NCI-H748 treated with DMSO at 0.1 percent for 48 hours (cell line): ENCODE measurements at places on chromosomes 2 and 18.
A peak's percentile ranks its signal among the peaks of the same experiment; 100 is the strongest.

DNA sequence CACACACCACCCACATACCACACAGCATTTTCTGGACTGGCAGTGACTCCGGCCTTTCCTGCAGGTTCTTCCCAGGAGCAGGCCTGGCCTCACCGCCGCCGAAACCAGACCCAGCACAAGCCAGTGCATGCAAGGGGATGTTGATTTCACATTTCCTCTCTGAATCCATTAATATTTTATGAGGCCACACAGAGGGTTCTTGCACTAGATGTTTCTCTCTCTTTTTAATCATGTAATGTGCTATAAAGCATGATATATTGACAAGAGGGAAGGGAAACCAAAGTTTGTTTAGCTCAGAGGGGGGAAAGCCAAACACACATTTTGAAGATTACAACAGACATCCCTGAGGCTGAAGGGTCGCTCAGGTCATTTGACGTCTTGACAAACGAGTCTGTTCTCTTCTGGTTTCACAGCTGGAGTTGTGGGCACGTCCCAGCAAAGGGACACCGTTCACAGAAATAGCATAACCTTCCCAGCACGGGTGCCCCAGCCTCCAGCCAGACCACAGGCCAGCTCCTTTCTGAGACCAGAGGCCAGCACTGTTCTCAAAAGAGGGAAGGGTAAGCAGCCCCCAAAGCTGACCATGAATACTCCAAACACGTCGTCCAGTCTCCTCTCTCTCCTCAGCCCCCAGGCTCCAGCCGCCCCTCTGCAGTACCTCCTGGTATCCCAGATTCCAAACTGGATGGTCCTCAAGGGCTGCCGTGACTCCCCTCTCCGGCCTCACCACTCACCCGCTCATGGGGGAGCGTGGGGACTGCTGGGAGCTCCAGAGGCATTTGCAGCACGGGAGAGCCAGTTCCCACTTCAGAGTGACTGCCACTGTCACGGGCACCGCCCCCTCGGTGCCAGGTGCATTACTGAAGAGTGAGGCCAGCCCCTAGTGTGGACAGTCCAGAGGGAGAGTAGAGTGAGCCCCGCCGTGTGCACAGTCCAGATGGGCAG is 340.3 kb upstream of the SALL3 start:
- DNase-seq, result peak; percentile 22

- DNase-seq, result no peak
These were observed 352.0 kb downstream of the IRS1 start for GRCh38 chr2:226447338-226448300.

DNA sequence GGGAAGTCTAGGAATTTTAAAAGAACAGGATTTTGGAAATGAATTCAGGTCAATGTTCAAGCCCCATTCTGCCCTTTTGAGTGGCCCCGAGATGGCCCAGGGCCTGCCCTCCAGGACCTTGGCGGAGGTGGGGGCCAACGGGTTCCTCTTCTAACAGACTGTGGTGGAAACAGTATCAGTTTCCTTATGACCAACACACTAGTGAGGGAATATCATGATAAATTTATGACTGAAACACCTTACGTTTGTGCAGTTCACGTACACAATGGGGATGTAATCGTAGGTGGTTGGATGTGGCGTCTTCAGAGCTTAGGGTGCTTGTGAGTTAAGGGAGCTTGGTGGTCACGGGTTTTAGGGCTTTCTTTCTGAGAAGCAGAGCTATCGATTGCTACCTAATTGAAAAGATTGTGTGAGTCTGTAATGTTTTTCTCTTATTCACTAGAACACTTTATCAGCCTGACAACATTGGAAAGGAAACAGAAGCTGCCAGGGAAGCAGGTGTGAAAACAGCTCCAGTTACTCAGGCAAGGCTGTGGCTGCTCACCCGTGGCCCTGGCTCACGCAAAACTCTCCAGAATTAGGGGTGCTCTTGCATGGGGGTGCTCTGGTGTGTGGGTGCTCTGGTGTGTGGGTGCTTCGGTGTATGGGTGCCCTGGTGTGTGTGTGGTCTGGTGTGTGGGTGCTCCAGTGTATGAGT is 165.3 kb downstream of the SNTG2 start:
- no peak for DNase-seq

DNA sequence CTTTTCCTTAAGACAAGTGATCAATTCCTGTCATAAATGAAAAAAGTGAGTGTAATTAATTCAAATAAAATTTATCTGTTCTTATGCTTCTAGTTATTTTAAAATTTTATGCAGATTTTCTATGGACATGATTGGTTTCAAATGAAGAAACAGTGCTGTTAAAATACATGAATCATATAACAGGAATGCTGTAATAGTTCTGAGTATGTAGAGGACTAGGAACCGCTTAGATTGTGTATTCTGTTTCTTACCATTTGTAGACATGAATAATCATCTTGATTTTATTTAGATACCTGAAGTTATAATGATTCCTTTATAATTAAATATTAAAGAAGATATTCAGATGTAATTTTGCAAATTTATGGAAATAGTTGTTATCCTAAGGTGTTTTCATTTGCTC is 3.5 kb downstream of the ACTR2 start:
- DNase-seq, result no peak

DNA sequence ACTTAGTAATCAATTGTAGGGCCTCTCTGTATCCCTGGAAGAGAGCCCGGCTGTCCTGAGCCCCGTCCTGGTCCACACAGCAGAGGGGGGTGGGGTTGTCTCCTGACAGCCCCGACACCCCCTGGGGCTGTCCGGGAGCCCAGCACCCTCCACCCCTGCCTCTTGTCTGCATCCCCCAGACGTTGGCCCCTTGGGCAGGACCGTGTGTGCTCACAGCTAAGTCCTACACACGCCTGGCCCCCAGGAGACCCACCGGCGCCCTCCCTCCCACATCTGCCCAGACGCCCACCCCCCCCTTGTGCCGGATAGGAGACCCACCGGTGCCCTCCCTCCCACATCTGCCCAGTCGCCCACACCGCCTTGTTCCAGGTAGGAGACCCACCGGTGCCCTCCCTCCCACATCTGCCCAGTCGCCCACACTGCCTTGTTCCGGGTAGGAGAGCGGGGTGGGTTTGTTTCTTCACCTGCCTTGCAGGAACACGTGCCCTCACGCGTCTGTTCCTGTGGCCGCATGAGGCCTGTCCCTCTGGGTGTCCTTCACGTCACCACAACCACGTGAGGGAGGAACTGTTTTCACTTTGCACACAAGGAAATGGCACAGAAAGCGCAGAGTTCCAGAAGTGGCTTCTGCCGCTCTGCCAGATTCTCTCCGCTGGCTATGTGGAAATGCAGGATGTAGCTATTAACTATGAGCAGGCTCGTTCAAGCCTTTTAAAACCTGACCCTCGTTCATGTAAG is 61.1 kb upstream of the NFATC1 start:
- no peak for DNase-seq

GRCh38 chr18:59220164-59220783 is 316 bp downstream of the GRP start:
- DNase-seq, result no peak

GRCh38 chr2:46164529-46165301 is 132.5 kb upstream of the EPAS1 start:
- no peak for DNase-seq

- DNase-seq, result no peak
These were observed 213.3 kb upstream of the HNRNPA3 start for GRCh38 chr2:176999301-176999700.

- no peak for DNase-seq
These were observed 819.6 kb downstream of the TSN start for GRCh38 chr2:122575076-122575475.

- no peak for DNase-seq
These were observed 848 bp downstream of the TMSB10 start for GRCh38 chr2:84906108-84906899.

GRCh38 chr2:36399050-36399449 is 43.5 kb downstream of the CRIM1 start:
- DNase-seq, result no peak

DNA sequence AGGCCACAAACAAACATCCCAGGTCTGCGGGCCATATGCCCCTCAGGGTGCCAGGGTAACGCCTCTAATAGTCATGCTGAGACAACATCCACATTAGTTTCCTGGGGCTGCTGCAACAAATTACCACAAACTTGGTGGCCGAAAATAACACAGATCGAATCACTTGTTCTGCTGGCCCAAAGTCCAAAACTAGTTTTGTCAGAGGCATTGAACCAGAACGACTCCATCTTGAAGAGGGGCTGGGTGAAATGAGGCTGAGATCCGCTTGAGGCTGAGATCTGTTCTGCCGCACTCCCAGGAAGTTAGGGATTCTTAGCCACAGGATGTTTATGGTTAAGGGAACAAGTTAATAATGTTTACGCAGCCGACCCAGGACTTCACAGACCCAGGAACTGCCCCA is 66.7 kb downstream of the COPS8 start:
- no peak for DNase-seq

GRCh38 chr2:6214471-6214870 is 522.3 kb downstream of the SOX11 start:
- DNase-seq, result no peak

DNA sequence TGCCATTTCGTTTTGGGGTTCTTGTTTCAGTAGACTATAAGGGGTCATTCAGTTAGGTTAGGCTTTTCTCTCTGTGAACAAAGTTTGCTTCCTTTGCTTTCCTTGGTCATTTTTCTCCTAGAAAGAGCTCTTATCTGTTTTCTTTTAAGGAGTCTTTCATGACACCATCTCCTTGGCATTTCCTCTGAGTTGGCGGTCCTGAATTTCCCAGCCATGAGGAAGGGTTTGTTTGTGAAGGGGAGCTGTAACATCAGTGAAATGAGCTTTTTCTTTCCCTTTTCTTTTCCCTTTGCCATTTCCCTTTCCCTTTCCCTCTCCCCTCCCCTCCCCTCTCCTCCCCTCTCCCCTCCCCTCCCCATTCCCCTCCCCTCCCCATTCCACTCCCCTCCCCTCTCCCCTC is 61.7 kb downstream of the MAP4K4 start:
- DNase-seq, result no peak

DNA sequence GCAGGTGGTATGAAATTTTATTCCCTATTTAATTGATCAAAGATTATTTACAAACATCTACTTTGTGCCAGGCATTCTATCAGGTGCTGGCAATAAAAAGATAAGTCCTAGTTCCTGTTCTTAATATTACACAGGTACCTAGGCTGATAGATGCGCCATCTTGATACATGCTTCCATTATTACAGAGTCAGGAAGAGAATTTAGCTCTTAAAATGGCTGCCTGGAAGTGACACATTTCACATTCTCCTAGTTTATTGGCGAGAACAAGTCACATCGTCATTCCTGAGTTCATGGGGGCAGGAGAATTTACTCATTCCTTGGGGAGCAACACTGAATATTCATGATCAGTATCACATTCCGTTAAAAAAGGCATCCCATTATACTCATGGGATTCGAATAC is 1.1 kb upstream of the DARS1 start:
- DNase-seq, result no peak

DNA sequence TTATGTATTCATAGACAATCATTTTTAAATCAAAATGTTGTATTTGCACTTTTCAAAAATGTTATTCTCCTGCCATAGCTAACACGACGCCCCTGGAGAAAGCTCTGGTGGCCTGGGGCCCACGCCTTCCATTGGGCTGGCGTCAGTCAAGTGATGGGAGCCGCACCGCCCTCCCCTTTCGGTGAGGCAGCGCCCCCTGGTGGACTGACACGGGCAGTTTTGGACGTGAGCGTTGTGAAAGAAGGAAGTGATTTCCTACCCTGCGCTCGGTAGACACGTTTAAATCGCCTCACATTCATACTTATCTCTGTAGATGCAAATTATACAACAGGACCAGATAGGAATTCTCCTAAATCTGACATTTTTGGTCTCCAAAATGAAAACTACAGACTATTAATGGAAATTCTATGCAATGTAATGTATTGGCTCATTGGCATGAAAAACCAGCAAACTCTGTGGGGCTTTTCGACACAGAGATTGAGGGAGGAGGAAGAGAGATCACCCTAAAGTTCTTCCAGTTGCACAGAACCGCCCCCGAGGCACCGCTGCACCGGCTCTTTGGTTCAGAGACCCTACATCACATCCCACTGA is 326.2 kb upstream of the SOX11 start:
- peak; percentile 74 for DNase-seq

- no peak for DNase-seq
These were observed 250.1 kb downstream of the NDUFA10 start for GRCh38 chr2:239774933-239775622.

DNA sequence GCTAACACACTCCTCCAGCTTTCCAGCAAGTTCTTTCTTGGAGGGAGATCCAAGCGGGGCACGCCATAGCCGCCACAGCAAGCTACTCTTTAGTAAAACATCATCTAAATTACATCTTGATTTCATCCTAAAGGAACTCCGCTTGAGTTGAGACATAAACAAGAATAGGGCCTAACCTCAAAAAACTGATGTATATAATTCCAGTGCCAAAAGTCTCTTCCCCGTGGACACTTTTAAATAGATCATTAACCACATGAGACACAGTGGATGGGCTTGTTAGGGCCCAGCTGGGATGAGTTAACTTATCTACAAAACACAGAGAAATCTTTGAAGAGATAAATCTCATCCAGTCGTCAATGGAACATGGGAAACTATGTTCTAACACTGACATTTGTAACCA is 20.8 kb upstream of the MLPH start:
- DNase-seq, result no peak

DNA sequence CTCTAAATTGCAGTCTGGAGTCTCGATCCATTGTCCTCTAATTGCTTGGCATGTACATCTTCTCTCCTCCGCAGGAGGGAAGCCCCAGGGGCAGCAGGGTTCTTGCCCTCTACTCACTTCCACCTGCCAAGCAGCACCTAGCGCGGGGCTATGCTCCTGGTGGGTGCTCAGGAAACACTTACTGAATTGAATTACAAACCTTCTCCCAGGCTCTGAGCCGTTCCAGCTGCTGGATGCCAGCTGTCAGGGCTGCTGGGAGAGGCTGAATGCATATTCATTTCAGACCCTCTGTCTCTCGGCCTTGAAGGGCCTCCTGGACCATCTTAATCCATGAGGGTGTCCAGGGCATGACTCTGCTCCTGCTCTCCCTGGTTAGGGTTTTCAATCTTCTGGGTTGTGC is 94.0 kb downstream of the CELF4 start:
- DNase-seq, result no peak

GRCh38 chr2:185676316-185676715 is 62.3 kb upstream of the FSIP2 start:
- DNase-seq, result no peak

DNA sequence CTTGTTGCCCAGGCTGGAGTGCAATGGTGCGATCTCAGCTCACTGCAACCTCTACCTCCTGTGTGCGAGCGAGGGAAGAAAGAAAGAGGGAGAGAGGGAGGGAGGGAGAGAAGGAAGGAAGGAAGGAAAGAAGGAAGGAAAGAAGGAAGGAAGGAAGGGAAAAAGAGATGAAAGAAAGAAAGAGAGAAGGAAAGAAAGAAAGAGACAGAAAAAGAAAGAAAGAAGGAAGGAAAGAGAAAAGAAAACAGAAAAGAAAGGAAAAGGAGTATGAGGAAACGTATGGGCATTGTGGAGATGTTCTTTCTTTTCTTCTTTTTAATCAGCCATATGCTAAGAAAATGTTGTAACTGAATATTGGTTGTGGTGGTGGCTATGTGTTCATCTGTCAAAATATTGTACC is 16.5 kb downstream of the CLK1 start:
- DNase-seq, result no peak
